Hematopoietic multipotent progenitor cell treated with erythropoietin and hydrocortisone succinate and interleukin-3 and kit ligand, for 8 days (in vitro differentiated cells): ENCODE measurements at places on chromosomes 11 and 22.

DNA sequence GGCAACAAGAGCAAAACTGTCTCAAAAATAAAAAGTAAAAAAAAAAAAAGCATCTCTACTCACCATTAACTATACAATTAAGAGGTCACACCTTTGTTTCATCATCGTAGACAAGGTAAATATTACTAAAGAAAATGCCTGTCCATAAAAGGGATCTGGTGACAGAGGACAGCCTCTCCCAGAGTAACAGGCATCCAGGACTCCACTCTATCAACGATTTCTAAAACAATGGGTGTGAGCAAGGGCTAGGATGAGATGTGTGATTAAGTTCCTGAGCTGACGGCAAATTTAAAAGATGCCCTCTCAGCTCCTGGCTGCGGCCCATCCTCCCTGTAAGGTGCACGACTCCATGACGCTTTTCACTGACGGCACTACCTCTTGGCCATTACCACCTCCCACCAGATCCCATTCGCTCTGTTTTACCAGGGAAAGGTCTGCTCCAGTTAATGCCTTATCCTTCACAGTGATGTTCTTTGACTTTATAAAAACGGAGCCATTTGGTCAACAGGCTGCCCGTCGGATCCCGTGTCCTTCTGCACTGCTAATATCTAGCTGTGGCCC lies 2.3 kb upstream of the TMEM45B start:
- DNase-seq: no peak

- peak; percentile 71 for DNase-seq
Measured at GRCh38 chr22:50326956-50327710, at the start of gene DENND6B. Gene DENND6B (minus strand): TSS chr22:50327012. CDS start chr22:50326988, 24 bp downstream.

- DNase-seq: peak; percentile 27
Measured at GRCh38 chr11:74288161-74288560, 23.3 kb downstream of the P4HA3 start.

- DNase-seq: no peak
Measured at GRCh38 chr22:30046716-30047363, 33.4 kb upstream of the HORMAD2 start.

- DNase-seq: no peak
Measured at GRCh38 chr22:48090332-48090672, 1327.9 kb downstream of the TBC1D22A start.
